ENCODE measurements at places on chromosomes 3 and 15.

DNA sequence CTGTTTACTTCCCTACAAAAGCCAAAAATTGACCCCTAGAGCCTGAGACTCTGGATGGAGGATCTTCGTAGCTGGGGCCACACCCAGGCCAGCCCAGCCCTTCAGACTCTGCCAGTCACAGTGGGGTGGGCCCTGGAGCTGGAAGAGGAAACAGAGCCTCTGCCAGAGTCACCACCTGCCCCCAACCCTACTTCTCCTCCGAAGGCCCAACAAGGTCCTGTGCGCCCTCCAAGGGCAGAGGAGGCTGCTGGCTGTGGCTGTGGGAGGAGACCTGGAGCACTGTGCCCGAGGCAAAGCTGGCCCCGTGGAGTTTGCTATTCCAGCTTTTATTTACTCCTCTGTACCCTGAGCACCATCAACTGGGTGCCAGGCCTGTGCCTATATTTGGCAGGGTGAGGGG, 19.0 kb downstream of the CISH start:
- DNase-seq: no peak

- no peak for DNase-seq
Measured at GRCh38 chr3:181610973-181611265, 100.8 kb upstream of the SOX2 start.

- DNase-seq: no peak
Measured at GRCh38 chr3:126056681-126057500, 27.0 kb downstream of the SLC41A3 start.

DNA sequence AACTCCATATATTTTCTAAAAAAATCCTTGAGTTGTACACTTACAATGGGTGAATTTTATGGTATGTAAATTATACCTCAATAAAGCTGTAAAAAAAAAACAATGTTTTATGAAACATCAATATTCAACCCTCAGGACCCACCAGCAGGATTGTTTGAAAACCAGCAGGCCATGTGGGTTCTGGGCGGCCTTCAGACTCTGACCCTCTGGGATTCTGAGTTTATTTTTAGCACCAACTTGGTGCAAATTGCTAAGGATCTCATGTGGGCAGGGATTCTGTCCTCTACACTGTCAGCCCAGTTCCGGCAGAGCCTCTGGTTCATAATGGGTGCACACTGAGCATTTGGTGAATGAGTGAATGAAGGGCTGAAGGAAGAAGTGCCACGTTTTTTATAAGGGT, 24.2 kb upstream of the TSEN2 start:
- no peak for DNase-seq

DNA sequence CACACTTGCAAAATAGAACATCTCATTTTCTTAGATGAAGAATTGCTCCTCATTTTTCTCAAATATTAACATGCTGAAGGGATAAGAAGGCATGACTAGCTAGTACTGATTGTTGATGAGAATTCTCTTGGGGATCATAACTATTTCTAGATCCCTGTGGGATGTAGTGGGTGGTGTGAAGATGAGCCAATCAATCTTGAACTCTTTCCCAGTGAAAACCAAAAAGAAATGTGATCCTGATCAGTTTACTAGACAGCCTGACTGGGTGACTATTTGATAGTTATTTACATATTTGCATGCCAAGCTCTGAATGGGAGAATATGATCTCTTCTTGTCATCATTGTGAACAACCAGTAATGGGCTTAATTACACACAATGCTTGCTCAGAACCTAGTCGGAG, 63.7 kb downstream of the ZIC1 start:
- DNase-seq: no peak

DNA sequence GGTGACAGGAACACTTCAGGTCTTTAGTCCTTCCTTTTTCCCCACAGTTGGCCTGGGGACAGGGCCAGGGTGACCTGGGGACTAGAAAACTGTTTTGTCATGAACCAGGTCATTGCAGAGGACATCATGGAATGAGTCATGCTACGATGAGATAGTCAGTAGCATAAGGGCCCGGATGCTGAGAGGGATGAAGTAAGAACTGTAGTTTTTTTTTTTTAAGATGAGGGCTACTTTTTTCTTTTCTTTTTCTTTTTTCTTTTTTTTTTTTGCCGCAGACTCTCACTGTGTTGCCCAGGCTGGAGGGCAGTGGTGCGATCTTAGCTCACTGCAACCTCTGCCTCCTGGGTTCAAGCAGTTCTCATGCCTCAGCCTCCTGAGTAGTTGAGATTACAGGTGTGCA, 8.0 kb downstream of the MAP2K5 start:
- no peak for DNase-seq

- no peak for DNase-seq
Measured at GRCh38 chr15:27358751-27359434, 387.9 kb downstream of the GABRG3 start.

DNA sequence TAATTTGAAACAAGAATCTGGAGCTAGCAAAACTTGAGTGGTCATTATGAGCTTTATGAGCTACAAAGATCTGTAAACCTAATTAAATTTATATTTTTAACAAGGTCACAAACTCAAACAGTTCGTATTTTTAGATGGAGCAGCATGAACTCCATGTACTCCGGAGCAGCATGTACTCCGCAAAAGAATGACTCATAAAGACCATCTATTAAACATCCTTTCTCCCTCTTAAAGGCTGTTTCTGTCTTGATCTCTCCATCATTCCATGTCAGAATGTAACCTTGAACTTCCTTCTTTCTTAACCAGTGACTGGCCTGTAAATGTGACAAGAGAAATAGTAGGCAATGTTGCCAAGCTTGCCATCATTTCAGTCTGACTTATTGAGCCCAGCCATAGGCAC, 696.9 kb downstream of the ZNF385D start:
- no peak for DNase-seq

GRCh38 chr3:75295013-75295412, 369.1 kb upstream of the FRG2C start:
- no peak for DNase-seq

DNA sequence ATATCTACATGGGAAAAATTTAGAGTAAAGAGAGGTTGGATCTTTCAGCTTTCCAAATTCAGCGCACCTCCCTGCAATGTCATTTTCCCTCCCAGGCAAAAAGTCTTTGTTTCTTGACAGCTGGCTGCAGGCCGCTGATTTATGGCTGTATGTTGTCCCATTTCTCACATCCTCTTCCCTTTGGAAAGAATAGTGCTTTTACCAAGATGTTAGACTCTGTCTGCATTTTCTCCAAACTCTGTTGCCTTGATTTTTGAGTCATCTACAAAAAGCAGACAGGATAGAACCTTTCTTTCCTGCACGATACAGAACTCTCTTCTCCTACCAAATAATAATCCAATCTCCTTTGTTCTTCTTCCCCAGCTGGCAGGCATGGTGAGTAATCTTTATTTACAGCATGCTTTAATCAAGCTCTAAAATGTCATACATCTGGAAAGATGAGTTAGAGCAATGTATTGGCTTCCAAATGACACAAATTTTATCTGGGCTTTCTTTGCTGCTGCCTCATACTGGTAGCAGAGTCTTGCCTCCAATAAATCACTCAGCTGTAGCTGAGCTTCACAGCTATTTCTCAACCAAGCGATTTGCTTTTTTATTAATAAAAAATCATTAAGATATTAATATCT, 101.9 kb downstream of the PIK3R4 start:
- DNase-seq: no peak

GRCh38 chr3:156507285-156507684, 47.6 kb downstream of the SSR3 start:
- peak; percentile 49 for DNase-seq

- no peak for DNase-seq
Measured at GRCh38 chr3:184366619-184367289, 5.2 kb downstream of the POLR2H start.

DNA sequence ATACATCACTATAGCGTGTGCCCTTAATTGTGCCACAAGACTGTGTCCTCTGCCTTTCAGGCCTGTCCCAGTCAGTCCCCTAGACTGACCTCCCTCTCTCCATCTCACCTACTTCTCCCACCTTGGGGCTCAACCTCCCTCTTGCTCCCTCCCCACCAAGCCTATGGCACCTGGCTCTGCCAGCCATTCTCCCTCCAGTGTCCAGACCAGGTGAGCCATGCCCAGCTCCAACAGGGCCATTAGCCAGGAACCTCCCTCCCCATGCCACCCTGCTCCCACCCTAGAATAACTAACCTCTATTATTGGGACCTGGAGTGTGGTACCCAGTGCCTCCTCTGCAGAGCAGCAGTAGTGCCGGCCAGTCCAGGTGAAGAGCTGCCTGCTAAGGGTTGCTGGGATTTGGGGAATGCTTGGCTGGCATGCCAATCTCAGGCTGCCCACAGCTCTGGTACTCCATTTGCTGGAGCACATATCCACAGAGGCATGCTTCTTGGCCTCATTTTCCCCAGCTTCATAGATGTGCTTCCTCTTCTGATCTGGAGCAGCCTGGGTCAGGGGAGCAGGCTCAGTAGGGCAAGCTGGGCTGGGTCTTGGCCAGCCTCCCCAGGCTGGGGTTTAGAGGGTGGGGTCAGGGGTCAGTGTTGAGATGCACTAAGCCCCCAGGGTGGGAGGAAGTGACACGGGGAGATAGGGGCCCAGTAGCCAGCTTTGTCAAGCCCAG, 38.8 kb downstream of the SAXO2 start:
- DNase-seq: no peak

GRCh38 chr15:101323793-101324523, 28.9 kb upstream of the SNRPA1 start:
- no peak for DNase-seq

GRCh38 chr3:159848348-159849118, 140.1 kb upstream of the IL12A start:
- DNase-seq: no peak

DNA sequence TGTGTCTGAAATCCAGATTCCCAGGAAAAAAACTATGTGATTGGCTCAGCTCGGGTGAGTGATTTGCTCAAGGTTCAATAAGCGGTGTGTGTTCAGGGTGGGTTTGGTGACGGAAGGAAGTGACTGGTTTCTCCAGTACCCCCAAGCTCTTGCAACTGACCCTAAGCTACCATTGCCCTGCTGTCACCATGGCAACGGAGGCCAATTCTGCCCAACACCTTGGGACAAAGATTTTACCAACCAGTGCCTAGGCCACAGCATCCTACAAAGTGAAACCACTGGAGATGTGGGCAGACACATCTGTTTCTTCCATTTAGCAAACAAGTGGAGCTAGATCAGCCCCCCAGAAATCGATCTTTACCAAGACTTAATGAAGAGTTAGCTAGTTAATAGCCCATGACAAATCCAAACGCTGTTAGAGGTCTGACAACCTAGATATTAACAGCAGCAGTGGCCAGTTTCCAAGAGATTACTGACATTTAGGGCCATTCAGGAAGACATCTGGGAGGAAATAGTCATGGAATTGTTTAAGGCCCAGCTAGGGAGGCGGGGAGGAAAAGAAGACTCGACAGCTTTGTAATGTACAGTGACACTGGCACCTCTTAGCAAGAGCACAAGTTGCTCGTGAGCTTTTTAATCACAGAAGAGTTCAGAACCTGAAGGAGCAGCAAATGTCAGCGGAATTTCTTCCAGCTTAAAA, 195.9 kb downstream of the SLCO3A1 start:
- no peak for DNase-seq

- DNase-seq: no peak
Measured at GRCh38 chr15:59997070-59997701, 6.9 kb upstream of the FOXB1 start.

DNA sequence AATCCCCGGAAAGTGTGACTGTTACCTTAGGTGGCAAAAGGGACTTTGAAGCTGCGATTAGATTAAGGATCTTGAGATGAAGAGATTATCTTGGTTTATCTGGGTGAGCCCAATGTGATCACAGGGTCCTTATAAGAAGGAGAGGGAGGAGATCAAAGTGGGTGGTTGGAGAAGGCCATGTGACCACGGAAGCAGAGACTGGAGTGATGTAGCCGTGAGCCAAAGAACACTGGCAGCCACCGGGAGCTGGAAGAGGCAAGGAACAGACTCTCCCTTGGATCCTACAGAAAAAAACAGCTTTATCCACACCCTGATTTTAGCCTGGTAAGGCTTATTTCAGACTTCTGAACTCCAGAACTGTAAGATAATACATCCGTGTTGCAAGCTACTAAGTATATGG, 29.9 kb downstream of the CRABP1 start:
- no peak for DNase-seq

DNA sequence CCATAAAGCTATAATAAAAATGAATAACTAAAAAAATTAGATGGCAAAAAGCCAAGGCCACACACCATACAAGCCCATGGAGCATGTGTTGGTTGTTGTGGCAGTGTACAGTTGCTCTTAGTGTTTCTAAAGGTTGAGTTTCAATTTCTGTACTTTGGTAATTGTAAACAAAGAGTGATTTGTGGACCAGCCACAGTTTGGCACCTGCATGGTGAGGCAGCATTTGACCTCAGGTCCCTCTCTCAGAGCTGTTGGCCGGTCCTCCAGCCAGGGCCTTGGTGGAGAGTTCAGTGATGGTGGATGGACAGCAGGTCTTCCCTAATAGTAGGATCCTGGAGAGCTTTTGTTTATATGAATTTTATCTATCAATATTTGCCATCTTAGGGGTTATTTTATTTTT, 5.6 kb downstream of the ACAD9 start:
- DNase-seq: no peak

DNA sequence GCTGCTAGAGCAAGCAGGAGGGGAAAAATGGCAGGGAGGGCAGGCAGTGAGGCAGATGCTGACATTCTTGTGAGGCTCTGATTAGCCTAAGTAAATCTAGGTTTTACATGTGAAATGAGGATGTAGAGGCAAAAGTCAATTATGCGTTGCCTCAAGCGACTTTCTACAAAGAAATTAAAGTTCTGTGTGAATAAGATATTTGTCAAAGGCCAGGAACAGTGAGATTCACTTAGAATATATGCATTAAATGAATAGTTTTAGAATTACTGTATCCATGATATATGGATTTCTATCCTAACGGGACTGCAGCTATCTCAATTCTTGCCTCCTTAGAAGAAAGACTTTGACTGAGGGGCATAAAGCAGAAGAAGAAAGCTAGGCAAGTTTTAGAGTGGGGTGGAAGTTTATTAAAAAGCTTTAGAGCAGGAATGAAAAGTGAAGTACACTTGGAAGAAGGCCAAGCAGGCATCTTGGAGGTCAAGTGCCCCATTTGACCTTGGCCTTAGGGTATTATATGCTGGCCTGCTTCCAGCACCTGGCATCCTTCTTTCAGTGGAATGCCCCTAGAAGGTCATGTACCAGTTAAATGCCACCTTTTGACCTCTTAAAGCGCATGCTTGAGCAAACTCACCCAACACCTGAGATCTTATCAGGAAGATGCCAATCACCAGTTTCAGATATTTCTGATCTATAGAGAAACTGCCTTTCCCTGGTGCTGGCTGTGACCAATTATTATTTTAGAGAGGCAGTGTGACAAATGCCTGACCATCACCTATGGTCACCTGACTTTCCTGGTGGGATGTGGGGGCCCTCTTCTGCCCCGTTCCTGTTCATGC, 38.2 kb downstream of the OSTN start:
- no peak for DNase-seq

DNA sequence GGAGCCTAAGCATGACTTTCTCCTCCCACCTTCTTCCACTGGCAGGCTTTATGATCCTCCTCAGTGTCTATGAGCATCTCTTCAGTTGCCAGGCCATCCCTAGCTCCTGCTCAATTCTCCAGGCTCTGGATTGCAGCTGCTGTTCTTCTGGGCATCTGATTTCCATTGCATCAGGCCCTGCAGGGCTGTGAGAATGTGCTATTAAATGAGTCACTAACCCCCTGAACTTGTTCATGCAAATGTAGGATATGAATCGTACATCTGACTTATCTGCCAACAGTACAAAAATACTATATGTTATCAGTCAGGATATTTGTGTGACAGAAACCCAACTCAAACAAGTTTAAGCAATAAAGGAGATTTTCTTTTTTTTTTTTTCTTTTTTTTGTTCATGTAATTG, 11.9 kb downstream of the GPR176 start:
- peak; percentile 87 for DNase-seq

GRCh38 chr3:62332017-62332416, 41.3 kb downstream of the FEZF2 start:
- no peak for DNase-seq

Measured in HS-5 (cell line).